ENCODE measurements at places on chromosomes 2 and 18. TPM values are rescaled to one million over a fixed set of nuclear protein-coding genes. Genes with fewer than 3 reads are reported as not detected.
A peak's percentile ranks its signal among the peaks of the same experiment; 100 is the strongest.

DNA sequence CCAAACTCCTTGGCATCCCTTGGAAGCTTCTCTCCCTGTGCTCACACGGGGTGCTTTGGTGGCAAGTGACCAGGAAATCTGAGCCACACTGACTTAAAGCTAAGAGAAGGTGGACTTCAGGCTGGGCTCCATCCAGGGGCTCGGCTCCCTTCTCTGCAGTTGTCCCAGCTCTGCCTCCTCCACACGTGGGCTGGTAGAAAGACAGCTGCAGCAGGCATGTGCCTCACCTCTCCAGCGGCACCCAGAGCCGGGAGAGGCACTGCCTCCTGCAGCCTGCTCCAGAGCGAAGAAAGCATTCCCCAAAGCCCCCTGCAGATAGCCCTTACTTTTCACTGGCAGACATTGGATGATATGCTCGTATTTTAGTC is 11.3 kb downstream of the KCNF1 start:
- H3K27ac ChIP-seq = no peak overlapping the region
- H3K27me3 ChIP-seq = no peaks in the 10 kb centered on the region
- DNase-seq = no peak
- no peak overlapping the region for H3K4me3 ChIP-seq
- no peaks in the 10 kb centered on the region for H3K4me1 ChIP-seq
- H3K36me3 ChIP-seq = no peaks in the 10 kb centered on the region

The SEC11C gene
- total RNA-seq = 52.3 TPM

The ANKRD29 gene
- 0.44 TPM for total RNA-seq

DNA sequence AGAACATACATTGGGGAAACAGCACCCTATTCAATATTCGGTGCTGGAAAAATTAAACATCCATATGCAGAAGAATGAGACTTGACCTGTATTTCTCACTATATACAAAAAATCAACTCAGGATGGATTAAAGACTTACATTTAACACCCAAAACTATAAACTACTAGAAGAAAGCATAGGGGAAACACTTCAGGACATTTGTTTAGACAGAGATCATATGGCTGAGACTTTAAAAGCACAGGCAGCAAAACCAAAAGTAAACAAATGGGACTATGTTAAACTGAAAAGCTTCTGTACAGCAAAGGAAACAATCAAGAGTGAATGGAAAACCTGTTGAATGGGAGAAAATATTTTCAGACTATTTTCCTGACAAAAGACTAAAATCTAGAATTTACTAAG is 1694.1 kb upstream of the CELF4 start:
- no peak overlapping the region for H3K4me3 ChIP-seq
- H3K4me1 ChIP-seq = no peaks in the 10 kb centered on the region

The C2orf78 gene
- not detected for total RNA-seq

- no peak overlapping the region for H3K27ac ChIP-seq
- H3K27me3 ChIP-seq = no peaks in the 10 kb centered on the region
- no peaks in the 10 kb centered on the region for H3K36me3 ChIP-seq
- no peaks in the 10 kb centered on the region for H3K4me1 ChIP-seq
Observed at GRCh38 chr2:198928026-198928425, 529.7 kb downstream of the SATB2 start.

The PKDCC gene
- total RNA-seq = 44.8 TPM

GRCh38 chr18:55584201-55584600 is 3.8 kb downstream of the TCF4 start:
- H3K4me3 ChIP-seq = no peak overlapping the region
- no peaks in the 10 kb centered on the region for H3K27me3 ChIP-seq
- H3K36me3 ChIP-seq = no peaks in the 10 kb centered on the region
- peaks cover 7% of the 10 kb centered on the region for H3K4me1 ChIP-seq
- no peak overlapping the region for H3K27ac ChIP-seq
- DNase-seq = no peak

The IDH1 gene
- total RNA-seq = 319 TPM

The XRCC5 gene
- total RNA-seq = 492 TPM

The CAVIN2 gene
- not detected for total RNA-seq

GRCh38 chr2:2098458-2099167 is 232.5 kb downstream of the MYT1L start:
- no peaks in the 10 kb centered on the region for H3K36me3 ChIP-seq
- no peak for DNase-seq
- peaks cover 13% of the 10 kb centered on the region for H3K4me1 ChIP-seq
- no peak overlapping the region for H3K4me3 ChIP-seq

DNA sequence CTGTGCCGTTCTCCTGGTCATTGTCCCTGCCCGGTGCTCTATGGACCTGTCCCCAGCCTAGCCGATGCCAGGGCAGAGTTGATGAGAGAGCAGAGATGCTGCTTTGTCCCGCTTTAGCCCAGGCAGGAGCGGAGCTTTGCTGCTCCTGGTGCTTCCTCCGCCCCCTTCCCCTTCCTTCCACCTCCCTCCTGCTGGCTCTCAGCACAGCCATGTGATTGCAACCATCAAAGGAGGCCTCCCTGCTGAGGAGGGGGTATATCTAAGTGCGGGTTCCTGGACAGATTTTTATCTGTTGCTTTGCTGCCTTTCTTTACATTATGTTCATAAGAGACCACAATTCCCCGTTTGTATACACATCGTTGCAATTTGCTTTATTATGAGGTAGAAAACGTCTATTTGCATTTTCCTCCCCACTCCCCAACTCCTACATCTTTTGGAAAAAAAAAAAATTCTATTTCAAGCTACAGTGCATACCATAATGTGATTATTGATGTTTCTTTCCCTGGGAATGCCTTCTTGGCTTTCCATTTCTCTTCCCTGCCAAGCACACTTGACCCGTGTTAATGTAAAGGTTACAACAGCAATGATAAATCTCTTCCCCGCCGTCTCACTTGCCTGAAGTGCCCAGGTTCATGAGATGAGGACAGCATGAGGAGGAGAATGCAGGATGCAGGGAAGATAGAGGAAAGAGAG is 25.4 kb downstream of the ALPK2 start:
- no peaks in the 10 kb centered on the region for H3K36me3 ChIP-seq
- H3K4me3 ChIP-seq = no peak overlapping the region
- H3K27ac ChIP-seq = no peak overlapping the region
- DNase-seq = peak; percentile 75

DNA sequence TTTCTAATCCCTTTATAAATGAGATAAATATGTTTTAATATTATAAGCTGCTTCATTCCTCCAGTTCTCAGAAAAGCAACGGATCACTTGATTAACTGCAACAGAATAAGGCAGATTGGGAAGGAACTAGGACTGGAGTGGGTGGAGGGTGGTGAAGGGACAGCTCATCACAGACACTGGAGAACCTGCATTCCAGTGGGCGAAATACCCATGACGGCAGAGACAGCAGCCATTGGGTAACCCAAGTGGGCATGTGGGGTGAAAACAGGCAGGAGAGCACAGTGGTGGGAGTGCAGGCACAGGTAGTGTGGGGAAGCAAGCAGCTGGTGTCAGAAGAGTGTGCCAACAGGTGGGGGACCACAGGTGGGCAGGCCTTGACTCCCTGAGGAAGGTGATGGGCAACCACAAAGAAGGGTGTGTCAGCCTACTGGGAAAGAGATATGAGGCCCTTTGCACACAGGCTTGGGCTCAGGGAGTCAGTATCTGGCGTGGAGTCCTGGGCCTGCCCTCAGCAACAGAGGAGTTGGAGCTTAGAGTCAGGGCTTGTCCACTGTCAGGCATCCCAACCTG is 27.2 kb downstream of the DPYSL5 start:
- no peaks in the 10 kb centered on the region for H3K36me3 ChIP-seq
- peaks cover 10% of the 10 kb centered on the region for H3K27me3 ChIP-seq
- no peak for DNase-seq

DNA sequence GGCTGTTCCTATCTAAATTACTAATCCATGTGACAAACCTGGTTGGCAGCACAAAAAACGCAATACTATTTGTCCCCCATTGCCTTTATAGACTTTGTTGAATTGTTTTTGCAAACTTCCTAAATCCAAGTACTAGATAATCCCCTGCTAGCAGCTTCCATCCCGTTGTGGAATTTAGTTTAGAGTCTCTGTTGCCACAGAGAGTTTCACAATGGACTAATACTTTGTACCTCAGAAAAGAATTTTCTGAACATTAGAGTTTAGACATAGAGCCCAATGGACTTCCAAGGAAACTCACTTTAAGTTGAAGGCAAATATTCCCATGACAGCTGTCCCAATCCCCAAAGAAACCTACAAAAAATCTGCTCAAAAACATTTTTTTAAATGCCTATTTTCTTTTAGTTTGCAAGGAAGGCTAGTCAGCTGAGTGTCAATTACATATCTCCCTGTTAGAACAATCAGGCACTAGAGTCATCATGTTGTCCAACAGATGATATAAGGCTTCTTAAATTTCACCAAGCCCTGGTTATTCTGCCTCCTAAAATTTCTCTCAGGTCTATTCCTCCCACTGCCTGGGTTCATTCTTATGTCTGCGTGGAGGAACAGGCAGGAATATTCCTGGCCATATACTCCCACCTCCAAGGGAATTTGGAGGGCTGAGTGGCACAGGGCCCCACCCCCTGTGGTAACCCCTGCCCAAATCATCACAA is 27.2 kb downstream of the RNF152 start:
- no peak overlapping the region for H3K4me3 ChIP-seq
- H3K27me3 ChIP-seq = no peaks in the 10 kb centered on the region
- H3K36me3 ChIP-seq = peaks cover 93% of the 10 kb centered on the region
- no peak overlapping the region for H3K27ac ChIP-seq

The KYNU gene
- total RNA-seq = 4.2 TPM

- H3K27me3 ChIP-seq = no peaks in the 10 kb centered on the region
- no peak overlapping the region for H3K27ac ChIP-seq
- peak; percentile 60 for DNase-seq
- no peak overlapping the region for H3K4me3 ChIP-seq
Observed at GRCh38 chr2:121212661-121213325, 72.2 kb downstream of the TFCP2L1 start.

The R3HDM1 gene
- total RNA-seq = 45.7 TPM

The TBR1 gene
- 2.0 TPM for total RNA-seq

DNA sequence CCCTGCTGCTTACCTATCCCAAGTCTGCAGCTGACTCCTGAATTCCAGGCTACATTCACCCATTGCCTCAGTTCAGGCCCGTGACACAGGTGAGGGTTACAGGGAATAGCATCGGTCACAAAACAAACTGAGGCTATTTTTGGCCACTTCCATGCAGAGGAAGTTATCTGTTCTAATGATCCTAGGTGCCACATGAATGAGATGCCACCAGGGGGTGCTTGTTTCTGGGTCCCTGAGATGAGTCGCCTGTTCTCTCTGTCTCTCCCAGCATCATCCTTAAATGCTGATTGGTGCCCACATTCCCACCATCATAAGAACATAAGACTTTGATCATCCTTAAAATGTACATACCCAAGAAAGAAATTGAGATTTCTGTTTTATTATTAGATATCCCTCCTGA is 119.0 kb upstream of the CELF4 start:
- H3K27ac ChIP-seq = no peak overlapping the region
- H3K4me3 ChIP-seq = no peak overlapping the region
- H3K36me3 ChIP-seq = no peaks in the 10 kb centered on the region
- no peaks in the 10 kb centered on the region for H3K27me3 ChIP-seq
- no peaks in the 10 kb centered on the region for H3K4me1 ChIP-seq

- DNase-seq = no peak
- H3K27me3 ChIP-seq = no peaks in the 10 kb centered on the region
- no peaks in the 10 kb centered on the region for H3K4me1 ChIP-seq
- H3K4me3 ChIP-seq = no peak overlapping the region
- peaks cover 53% of the 10 kb centered on the region for H3K36me3 ChIP-seq
- no peak overlapping the region for H3K27ac ChIP-seq
Observed at GRCh38 chr2:96591054-96591453, 47.1 kb downstream of the KANSL3 start.

The UGT1A4 gene
- total RNA-seq = not detected

DNA sequence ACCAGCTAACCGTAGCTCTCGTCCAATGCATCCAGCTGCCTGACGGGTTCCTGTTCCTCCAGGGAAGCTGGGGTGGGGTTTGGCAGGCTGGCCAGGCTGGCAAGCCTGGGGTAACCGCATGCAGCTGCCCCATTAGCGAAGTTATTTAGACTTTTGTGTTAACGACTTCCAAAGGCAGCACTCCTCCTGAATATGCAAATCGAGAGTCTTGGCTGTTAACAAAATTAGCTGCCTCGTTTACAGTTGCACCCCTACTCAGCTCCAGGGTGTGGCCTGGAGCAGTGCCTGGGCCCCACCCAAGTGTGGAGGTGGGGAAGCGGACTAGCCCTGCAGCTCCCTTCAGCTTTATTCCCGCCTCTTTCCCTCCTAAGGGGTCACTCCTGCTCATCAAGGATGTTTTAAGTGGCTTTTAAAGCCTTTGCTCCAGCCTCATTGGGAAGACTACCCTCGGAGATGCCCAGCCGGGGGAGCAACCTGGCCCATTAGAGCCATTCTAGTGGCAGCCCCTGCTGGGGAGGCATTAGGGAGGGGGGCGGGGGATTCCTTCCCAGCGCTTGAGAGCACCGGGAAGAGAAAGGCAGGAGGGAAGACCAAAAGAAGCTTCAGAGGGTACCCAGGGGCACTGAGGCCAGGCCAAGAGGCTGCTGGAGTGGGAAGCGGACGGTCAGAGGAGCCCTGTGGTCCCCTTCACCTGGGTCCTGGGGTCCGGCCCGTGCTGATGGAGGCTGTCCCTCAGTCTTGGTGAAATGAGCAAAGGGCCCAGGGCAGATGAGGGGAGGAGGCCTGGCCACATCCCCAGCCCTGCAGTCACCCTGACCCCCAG is 204.1 kb downstream of the CELF4 start:
- H3K4me3 ChIP-seq = no peak overlapping the region
- H3K36me3 ChIP-seq = no peaks in the 10 kb centered on the region
- peak; percentile 71 for DNase-seq

The SLC14A1 gene
- total RNA-seq = not detected

DNA sequence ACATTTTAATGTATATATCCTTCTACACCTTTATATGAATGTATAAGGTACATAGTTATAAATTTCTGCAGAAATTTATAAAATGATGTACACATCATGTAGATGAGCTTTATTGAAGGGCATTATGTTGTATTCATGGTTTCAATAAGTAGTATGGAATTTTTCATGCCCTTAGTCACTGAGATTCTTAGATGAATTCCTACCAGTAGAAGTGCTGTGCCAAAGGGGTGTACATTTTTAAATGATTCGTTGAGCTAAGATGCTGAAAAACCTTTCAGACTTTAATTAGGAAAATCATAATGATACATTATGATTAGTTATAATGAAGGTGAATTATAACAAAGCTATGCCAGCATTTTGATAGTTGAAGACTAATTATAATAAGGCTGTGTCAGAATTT is 115.2 kb downstream of the ZNF236 start:
- no peak for DNase-seq
- no peaks in the 10 kb centered on the region for H3K27me3 ChIP-seq
- H3K4me1 ChIP-seq = no peaks in the 10 kb centered on the region
- no peak overlapping the region for H3K4me3 ChIP-seq
- H3K27ac ChIP-seq = no peak overlapping the region

- no peak overlapping the region for H3K27ac ChIP-seq
- H3K36me3 ChIP-seq = no peaks in the 10 kb centered on the region
- no peaks in the 10 kb centered on the region for H3K4me1 ChIP-seq
- no peak for DNase-seq
- H3K4me3 ChIP-seq = no peak overlapping the region
- no peaks in the 10 kb centered on the region for H3K27me3 ChIP-seq
Observed at GRCh38 chr2:96656540-96656939, 14.0 kb downstream of the FER1L5 start.

The DSC2 gene
- 54.9 TPM for total RNA-seq

- no peaks in the 10 kb centered on the region for H3K36me3 ChIP-seq
- no peaks in the 10 kb centered on the region for H3K27me3 ChIP-seq
- peaks cover 6% of the 10 kb centered on the region for H3K4me1 ChIP-seq
- no peak overlapping the region for H3K4me3 ChIP-seq
- no peak overlapping the region for H3K27ac ChIP-seq
Observed at GRCh38 chr2:117774716-117775115, 39.8 kb upstream of the DDX18 start.

The NT5DC4 gene
- not detected for total RNA-seq

The RND3 gene
- 8.4 TPM for total RNA-seq

- H3K4me3 ChIP-seq = no peak overlapping the region
- H3K4me1 ChIP-seq = peaks cover under 1% of the 10 kb centered on the region
- H3K27ac ChIP-seq = no peak overlapping the region
- H3K27me3 ChIP-seq = no peaks in the 10 kb centered on the region
- H3K36me3 ChIP-seq = no peaks in the 10 kb centered on the region
Observed at GRCh38 chr2:128499367-128500137, 180.9 kb upstream of the HS6ST1 start.

The MAP2 gene
- 1.8 TPM for total RNA-seq

Measured in endodermal cell (in vitro differentiated cells).